ENCODE measurements at places on chromosomes 3 and 15. TPM values are rescaled to one million over a fixed set of nuclear protein-coding genes. Genes with fewer than 3 reads are reported as not detected.

DNA sequence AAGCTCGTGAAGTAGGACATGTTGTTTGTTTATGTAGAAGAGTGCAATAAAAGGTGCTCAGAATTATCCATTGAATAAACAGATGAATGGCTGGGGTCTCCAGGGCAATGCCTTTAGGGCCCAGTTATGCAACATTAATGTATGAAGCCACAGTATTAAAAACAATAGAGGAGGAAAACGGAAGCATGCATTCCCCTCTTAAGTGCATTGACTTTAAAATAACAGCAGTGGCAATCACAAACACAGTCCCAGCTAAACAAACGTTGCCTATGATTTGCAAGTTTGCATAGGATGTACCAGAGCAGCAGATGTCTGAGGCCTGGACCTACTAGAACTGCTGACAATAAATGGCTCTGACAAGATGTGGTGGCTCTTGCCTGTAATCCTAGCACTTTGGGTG lies 60.6 kb upstream of the GCNT3 start:
- no peaks in the 10 kb centered on the region for H3K4me1 ChIP-seq
- H3K4me3 ChIP-seq = no peak overlapping the region
- peaks cover 20% of the 10 kb centered on the region for H3K27me3 ChIP-seq
- H3K36me3 ChIP-seq = no peaks in the 10 kb centered on the region

DNA sequence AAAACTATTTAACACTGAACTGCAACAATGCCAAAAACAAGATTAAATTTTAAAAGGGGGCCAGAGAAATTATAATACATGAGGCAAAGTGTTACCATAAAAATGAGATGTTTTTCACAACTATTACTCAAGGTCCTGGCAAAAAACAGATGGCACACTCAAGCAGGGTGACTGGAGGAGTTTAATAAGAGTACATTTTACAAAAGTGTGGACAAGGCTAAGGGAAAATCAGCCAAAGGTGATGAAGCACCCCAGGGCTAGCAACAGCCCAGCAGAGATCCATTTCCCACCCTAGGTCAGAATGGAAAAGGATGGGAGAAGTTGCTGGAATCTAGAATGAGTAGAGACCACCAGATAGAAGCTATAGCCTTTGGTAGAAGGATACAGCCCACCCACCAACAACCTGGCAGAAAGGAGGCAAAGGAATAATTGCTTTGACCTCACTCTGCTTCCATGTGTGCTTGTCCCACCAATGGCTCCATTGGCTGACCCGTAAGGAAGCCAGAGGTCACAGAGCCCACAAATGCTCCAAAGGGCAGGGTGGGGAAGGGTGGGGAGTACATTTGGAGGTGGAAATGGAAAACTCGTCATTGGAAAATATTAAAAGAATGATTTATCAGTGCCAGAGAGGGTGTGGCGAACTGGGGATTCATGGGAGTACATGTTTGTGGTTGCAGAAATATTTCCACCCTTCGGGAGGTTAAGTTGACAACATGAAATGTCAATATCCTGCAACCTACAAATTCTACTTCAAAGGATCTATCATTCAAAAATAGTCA lies 161.0 kb upstream of the UBE2E2 start:
- no peaks in the 10 kb centered on the region for H3K36me3 ChIP-seq
- DNase-seq = no peak
- no peak overlapping the region for H3K27ac ChIP-seq
- H3K4me3 ChIP-seq = no peak overlapping the region
- no peaks in the 10 kb centered on the region for H3K4me1 ChIP-seq

Gene C3orf52
- total RNA-seq = 1.5 TPM

Gene AHSG
- total RNA-seq = 1.9 TPM

GRCh38 chr3:73493543-73494308 lies 131.0 kb downstream of the PDZRN3 start:
- H3K27me3 ChIP-seq = peaks cover 2% of the 10 kb centered on the region
- no peaks in the 10 kb centered on the region for H3K4me1 ChIP-seq
- no peak overlapping the region for H3K27ac ChIP-seq
- DNase-seq = no peak
- no peaks in the 10 kb centered on the region for H3K36me3 ChIP-seq

GRCh38 chr15:82553846-82554245 lies 13.6 kb upstream of the RPS17 start:
- no peak overlapping the region for H3K27ac ChIP-seq
- no peak overlapping the region for H3K4me3 ChIP-seq
- peaks cover 18% of the 10 kb centered on the region for H3K27me3 ChIP-seq
- H3K36me3 ChIP-seq = no peaks in the 10 kb centered on the region
- DNase-seq = no peak

GRCh38 chr3:9976721-9977709 lies 9.6 kb downstream of the EMC3 start:
- H3K27me3 ChIP-seq = no peaks in the 10 kb centered on the region
- no peak overlapping the region for H3K4me3 ChIP-seq
- no peaks in the 10 kb centered on the region for H3K4me1 ChIP-seq
- DNase-seq = no peak
- peaks cover 60% of the 10 kb centered on the region for H3K36me3 ChIP-seq
- no peak overlapping the region for H3K27ac ChIP-seq

DNA sequence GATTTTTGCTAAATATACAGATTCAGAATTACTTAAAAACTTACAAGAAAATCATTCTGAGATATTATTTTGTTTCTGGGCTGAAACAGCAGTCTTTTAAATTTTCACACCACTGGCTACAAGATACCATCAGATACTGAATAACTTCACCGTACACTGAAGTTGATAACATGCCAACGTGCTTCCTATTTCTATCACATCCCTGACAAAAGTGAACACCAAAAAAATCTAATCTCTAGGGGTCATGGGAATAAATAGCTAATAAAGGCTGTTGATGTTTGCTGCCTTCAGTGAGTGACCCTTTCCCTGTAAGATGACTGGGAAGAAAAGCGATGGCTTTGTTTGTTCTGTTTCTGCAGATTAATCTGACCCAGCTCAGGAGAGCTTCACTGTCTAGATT lies 120.5 kb downstream of the DUT start:
- no peak overlapping the region for H3K27ac ChIP-seq
- H3K4me1 ChIP-seq = no peaks in the 10 kb centered on the region
- DNase-seq = no peak
- no peak overlapping the region for H3K4me3 ChIP-seq
- H3K36me3 ChIP-seq = no peaks in the 10 kb centered on the region

GRCh38 chr15:51137024-51137423 lies 42.3 kb upstream of the TNFAIP8L3 start:
- no peak overlapping the region for H3K27ac ChIP-seq
- H3K4me1 ChIP-seq = no peaks in the 10 kb centered on the region
- no peak overlapping the region for H3K4me3 ChIP-seq
- H3K27me3 ChIP-seq = peaks cover 11% of the 10 kb centered on the region
- no peak for DNase-seq
- no peaks in the 10 kb centered on the region for H3K36me3 ChIP-seq

DNA sequence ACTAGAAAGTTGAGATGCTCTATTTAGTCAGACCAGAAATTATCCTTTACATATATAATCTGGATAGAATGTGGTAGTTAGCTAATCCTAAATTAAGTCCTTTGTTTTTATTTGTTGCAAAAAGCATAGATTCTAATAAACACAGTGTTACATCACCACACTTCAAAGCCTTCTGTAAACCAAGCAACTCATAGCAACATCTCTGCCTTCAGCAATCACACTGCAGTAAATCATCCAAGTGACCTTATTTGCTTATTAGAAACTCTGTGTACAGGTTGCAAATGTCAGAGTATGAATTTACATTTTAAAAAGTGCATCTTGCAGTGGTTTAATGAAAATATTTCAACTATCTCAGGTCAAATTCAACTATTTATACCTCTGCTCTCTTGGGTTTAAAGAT lies 242.5 kb downstream of the GBE1 start:
- H3K4me3 ChIP-seq = no peak overlapping the region
- no peaks in the 10 kb centered on the region for H3K27me3 ChIP-seq
- no peak overlapping the region for H3K27ac ChIP-seq
- DNase-seq = no peak

GRCh38 chr3:176647987-176648386 lies 549.3 kb downstream of the TBL1XR1 start:
- no peak overlapping the region for H3K4me3 ChIP-seq
- H3K27me3 ChIP-seq = no peaks in the 10 kb centered on the region
- H3K4me1 ChIP-seq = no peaks in the 10 kb centered on the region
- no peak for DNase-seq
- no peaks in the 10 kb centered on the region for H3K36me3 ChIP-seq
- no peak overlapping the region for H3K27ac ChIP-seq

GRCh38 chr15:52326756-52327155 lies 31.2 kb upstream of the MYO5C start:
- no peaks in the 10 kb centered on the region for H3K27me3 ChIP-seq
- peaks cover 5% of the 10 kb centered on the region for H3K4me1 ChIP-seq
- H3K4me3 ChIP-seq = no peak overlapping the region
- no peak overlapping the region for H3K27ac ChIP-seq
- DNase-seq = no peak

Gene FGF12
- 0.22 TPM for total RNA-seq

GRCh38 chr3:193874997-193875593 lies 260.9 kb upstream of the HES1 start:
- H3K27me3 ChIP-seq = no peaks in the 10 kb centered on the region
- no peak overlapping the region for H3K4me3 ChIP-seq
- H3K4me1 ChIP-seq = no peaks in the 10 kb centered on the region

DNA sequence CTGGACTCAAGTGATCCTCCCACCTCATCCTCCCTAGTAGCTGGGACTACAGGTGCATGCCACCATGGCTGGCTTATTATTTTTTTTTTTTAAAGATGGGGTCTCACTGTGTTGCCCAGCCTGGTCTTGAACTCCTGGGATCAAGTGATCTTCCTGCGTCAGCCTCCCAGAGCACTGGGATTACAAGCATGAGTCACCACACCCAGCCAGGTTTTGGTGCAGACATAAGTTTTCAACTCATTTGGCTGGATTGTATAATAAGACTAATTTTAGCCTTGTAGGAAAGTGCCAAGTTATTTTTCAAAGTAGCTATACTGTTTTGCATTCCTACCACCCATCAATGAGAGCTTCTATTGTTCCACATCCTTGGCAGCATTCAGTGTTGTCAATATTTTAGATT lies 32.1 kb downstream of the BUB1B start:
- no peak overlapping the region for H3K4me3 ChIP-seq
- no peak for DNase-seq
- H3K27me3 ChIP-seq = no peaks in the 10 kb centered on the region
- H3K4me1 ChIP-seq = peaks cover 7% of the 10 kb centered on the region
- H3K27ac ChIP-seq = no peak overlapping the region
- H3K36me3 ChIP-seq = no peaks in the 10 kb centered on the region

Gene GTPBP8
- total RNA-seq = 31.3 TPM

- no peak overlapping the region for H3K27ac ChIP-seq
- DNase-seq = no peak
- no peaks in the 10 kb centered on the region for H3K36me3 ChIP-seq
- no peaks in the 10 kb centered on the region for H3K27me3 ChIP-seq
These were observed 742.4 kb upstream of the NR2F2 start for GRCh38 chr15:95588056-95588455.

Gene RPSA
- total RNA-seq = 1,965 TPM

Gene MKRN2
- total RNA-seq = 27.5 TPM

Gene CYP8B1
- total RNA-seq = not detected

DNA sequence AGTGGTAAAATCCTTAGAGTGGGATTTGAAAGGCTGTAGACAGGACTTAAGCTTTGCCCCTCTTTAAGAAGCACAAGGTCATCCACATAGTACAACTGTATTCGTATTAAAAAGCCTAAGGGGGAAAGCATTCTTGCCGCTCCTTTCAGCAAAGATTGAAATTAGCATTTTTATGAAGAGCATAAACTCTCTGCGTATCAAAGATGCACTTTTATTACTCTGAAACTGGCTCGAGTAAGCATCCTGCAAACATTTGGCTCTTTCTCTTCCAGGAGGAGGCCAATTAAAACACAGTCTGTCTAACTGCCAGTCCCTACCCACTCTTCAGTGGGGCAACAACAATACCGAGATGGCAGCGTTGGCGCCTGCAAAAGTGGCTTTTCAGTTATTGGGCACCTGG lies 192.5 kb upstream of the TPRG1 start:
- H3K36me3 ChIP-seq = no peaks in the 10 kb centered on the region
- DNase-seq = no peak

Gene PLA2G4D
- total RNA-seq = not detected

GRCh38 chr15:38853608-38854007 lies 289.0 kb upstream of the RASGRP1 start:
- peaks cover 14% of the 10 kb centered on the region for H3K27me3 ChIP-seq
- H3K4me3 ChIP-seq = no peak overlapping the region
- no peaks in the 10 kb centered on the region for H3K4me1 ChIP-seq
- no peaks in the 10 kb centered on the region for H3K36me3 ChIP-seq

DNA sequence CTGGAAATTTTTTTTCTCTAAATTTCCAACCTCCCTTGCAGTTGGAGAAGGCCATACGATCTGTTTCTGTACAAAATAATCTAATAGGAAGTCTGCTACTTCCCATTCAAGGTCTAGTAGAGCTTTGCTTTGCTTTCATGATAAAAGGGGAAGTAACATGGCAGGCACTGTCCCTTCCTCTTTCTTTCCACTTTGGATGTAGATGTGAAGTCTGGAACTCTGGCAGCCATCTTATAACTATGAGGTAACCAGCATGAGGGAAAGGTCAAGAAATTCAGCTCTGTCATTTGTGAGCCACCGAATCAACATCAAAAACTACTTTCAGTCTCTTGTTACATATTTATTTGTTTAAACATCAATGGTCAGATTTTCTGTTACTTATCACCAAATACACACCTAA lies 156.3 kb downstream of the MTHFS start:
- no peak overlapping the region for H3K4me3 ChIP-seq
- no peaks in the 10 kb centered on the region for H3K4me1 ChIP-seq
- H3K36me3 ChIP-seq = no peaks in the 10 kb centered on the region
- peaks cover 4% of the 10 kb centered on the region for H3K27me3 ChIP-seq
- no peak overlapping the region for H3K27ac ChIP-seq

Gene SI
- not detected for total RNA-seq

Gene RLBP1
- total RNA-seq = not detected

- DNase-seq = no peak
- no peaks in the 10 kb centered on the region for H3K4me1 ChIP-seq
- H3K4me3 ChIP-seq = no peak overlapping the region
- no peaks in the 10 kb centered on the region for H3K36me3 ChIP-seq
- H3K27me3 ChIP-seq = no peaks in the 10 kb centered on the region
These were observed 1460.3 kb upstream of the CADM2 start for GRCh38 chr3:83498361-83499016.

Gene CLDN1
- total RNA-seq = 0.28 TPM

Gene VIPR1
- 68.0 TPM for total RNA-seq

DNA sequence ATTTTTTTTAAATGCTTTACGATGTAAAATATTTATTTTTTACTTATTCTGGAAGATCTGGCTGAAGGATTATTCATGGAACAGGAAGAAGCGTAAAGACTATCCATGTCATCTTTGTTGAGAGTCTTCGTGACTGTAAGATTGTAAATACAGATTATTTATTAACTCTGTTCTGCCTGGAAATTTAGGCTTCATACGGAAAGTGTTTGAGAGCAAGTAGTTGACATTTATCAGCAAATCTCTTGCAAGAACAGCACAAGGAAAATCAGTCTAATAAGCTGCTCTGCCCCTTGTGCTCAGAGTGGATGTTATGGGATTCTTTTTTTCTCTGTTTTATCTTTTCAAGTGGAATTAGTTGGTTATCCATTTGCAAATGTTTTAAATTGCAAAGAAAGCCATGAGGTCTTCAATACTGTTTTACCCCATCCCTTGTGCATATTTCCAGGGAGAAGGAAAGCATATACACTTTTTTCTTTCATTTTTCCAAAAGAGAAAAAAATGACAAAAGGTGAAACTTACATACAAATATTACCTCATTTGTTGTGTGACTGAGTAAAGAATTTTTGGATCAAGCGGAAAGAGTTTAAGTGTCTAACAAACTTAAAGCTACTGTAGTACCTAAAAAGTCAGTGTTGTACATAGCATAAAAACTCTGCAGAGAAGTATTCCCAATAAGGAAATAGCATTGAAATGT lies 15.6 kb downstream of the THBS1 start:
- H3K4me3 ChIP-seq = no peak overlapping the region
- H3K27me3 ChIP-seq = no peaks in the 10 kb centered on the region
- H3K36me3 ChIP-seq = no peaks in the 10 kb centered on the region
- no peak overlapping the region for H3K27ac ChIP-seq
- no peak for DNase-seq

Measured in T-cell (primary cell).